Thyroid gland (tissue), 4 donors: ENCODE measurements at places on chromosomes 2 and 18. TPM values are rescaled to one million over a fixed set of nuclear protein-coding genes. Genes with fewer than 3 reads are reported as not detected.
A peak's percentile ranks its signal among the peaks of the same experiment; 100 is the strongest.

GRCh38 chr2:201172279-201172678, 10.7 kb upstream of the CASP10 start:
- no peak overlapping the region for H3K27ac ChIP-seq
- H3K4me3 ChIP-seq, result no peak overlapping the region
- H3K27me3 ChIP-seq, result no peaks in the 10 kb centered on the region
- peaks cover 5% of the 10 kb centered on the region for H3K36me3 ChIP-seq
- H3K4me1 ChIP-seq, result peaks cover 7% of the 10 kb centered on the region

GREB1L gene
- 28.9 TPM for total RNA-seq

GRCh38 chr2:176126929-176127773, 2.4 kb upstream of the HOXD8 start:
- peak; percentile 73 for DNase-seq
- H3K36me3 ChIP-seq, result no peaks in the 10 kb centered on the region
- no peak overlapping the region for H3K4me3 ChIP-seq
- H3K4me1 ChIP-seq, result peaks cover 5% of the 10 kb centered on the region
- H3K27me3 ChIP-seq, result peaks cover 70% of the 10 kb centered on the region
- H3K27ac ChIP-seq, result no peak overlapping the region

CCDC74B gene
- total RNA-seq, result 35.1 TPM
